ENCODE measurements at places on chromosomes 2 and 18.

DNA sequence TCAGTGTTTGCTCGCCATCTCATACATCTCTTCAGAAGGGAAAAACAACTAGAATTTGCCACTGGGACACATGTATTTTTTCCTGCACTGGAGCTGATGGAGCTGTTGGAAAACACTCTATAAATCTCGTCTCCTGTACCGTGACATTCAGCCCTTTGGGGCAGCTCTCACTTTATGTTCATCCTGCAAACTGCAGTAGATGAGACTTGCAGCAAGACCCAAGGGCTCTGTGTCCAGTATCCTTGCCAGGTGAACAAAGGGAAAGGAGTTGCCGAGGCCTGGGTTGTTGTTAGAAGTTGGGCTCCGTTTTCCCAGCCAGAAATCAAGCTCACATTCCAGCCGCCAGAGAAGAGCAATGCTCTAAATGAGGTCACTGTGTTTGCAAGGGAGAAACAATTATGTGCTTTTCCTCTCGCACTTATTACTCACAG lies 285.1 kb downstream of the SLC4A3 start:
- DNase-seq: no peak

DNA sequence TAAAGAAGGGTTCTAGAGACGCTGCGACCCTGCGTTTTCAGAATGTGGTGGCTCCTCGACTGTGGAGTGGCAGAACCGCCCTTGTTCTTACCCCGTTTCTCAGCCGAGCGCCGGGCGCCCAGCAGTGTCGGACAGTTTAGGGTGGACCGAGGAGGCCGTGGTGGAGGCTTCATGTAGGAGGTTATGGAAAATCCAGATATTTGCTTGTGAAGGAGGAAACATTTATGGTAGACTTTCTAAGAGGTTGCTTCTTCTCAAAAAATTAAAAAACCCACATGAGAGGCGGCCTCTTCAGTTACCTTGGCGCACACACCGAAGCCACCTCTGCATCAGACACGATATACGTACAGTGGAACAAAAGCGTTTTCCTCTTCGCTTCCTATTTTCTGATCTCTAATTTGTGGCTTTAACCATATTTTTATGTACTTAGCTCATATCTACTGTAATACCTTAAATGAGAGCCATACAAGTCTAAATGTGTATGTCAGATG lies 120.8 kb downstream of the NFATC1 start:
- peak; percentile 42 for DNase-seq

GRCh38 chr18:76018210-76018609 lies 476.8 kb downstream of the ZNF516 start:
- no peak for DNase-seq

DNA sequence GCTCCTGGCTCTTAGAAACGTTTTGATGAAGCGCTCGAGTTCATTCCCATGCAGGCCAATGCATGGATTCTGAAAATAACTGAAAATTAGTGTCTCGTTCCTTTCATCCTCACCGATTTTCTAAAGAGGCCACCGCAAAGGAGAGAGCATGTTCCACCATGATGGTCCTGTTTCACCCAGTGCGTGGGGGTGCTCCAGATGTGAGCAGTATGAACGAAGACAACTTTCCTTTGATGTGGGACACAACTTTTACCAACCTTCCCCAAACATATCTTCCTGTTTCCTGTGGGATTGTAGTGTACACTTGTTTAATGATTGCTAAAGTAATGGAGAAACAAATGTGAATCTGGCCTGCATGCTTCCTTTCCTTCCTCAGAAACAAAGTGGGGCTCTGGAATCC lies 114.5 kb downstream of the PRPF40A start:
- no peak for DNase-seq

- no peak for DNase-seq
These were observed 388.1 kb upstream of the KLHL29 start for GRCh38 chr2:22996911-22997310.

- no peak for DNase-seq
These were observed 97.8 kb upstream of the SMIM21 start for GRCh38 chr18:75525331-75525730.

DNA sequence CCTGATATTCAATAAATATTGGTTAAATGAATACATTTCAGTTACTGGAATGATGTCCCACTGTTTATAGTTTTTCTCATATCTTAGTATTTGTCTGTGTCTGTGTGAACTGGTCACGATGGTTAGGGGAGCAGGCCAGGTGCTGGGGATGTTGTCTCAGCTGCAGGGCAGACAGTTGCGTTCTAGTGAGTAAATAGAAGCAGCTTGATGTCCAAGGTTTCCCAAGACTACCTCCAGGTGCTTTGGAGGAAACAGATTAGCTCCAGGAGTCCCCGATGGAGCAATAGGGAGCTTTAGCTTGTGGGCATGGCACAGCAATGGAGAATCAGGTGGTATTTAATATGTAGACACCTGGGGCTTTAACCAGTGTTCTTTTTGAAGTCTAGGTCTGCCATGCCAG lies 75.5 kb downstream of the GULP1 start:
- DNase-seq: no peak

- no peak for DNase-seq
These were observed 352.6 kb upstream of the POU3F3 start for GRCh38 chr2:104501342-104501741.

DNA sequence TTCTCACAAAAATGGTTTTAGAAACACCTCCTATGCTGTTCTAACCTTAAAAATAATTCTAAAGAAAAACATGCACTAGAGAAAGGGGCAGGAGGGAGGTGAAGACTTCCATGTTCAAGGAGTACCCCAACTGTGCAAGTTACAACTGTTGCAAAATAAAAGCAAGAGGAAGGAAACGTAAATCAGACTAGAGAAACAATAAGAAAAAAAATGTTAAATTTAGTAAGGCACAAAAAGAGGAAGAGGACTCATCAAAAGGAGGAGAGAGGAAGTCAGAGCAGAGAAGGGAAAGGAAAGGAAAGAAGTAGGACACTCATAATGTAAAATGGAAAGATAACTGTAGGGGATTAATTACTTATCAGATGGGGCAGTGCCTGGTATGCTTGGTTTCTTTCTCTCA lies 34.1 kb downstream of the RAPH1 start:
- DNase-seq: no peak

DNA sequence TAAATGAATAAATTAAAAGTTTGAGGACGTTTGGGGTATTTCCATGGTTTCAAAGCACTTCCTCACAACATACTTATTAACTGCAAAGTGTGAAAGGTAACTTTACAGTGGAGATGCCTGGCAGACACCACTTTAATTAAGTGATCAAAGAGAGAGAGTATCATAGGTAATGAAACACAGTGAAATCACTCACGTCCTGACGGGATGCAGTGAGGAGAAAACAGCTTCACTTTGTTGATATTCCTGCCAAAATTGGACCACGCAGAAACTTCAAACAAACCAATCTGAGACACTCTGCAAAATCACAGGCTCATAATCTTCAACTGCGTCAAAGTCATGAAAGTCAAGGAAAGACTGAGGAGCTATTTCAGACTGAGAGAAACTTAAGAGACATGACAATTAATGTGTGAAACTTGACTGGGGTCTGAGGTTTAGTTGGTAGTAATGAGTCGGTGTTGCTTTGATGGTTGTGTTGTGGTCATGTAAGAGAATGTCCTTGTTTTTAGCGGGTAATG lies 66.0 kb upstream of the ITGB6 start:
- peak; percentile 48 for DNase-seq

- DNase-seq: no peak
These were observed 99.0 kb downstream of the AGAP1 start for GRCh38 chr2:235592836-235593235.

- DNase-seq: no peak
These were observed 45.8 kb upstream of the HAAO start for GRCh38 chr2:42838133-42838532.

DNA sequence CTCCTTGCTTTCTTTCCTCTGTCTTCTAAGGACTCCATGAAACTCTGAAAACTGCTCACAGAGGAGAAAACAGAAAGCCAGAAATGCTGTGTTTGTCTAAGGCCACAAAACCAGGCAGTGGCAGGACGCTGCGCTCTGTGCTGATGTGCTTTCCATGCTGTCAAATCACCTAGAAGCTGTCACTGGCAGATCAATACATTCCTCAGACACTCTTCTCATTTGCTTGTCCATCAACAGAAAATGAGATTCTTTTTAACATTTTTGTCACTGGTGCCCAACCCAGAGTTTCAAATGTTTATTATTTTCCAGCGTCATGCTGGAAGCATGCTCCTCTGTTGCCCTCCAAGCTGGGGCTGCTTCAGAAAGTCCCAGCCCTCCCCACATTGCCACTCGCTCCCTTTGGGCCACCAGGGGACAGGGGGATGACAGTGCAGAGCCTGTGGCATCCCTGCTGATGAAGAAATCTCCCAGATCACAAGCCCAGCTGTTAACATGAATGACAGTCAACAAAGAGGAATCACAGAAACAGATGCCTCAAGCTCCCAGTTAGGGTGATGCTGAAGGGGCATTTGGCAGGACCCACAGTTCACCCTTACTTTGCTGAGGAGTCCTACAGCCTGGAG lies 117.5 kb upstream of the MEIS1 start:
- DNase-seq: no peak

- DNase-seq: peak; percentile 93
These were observed 98.7 kb downstream of the PLB1 start for GRCh38 chr2:28594332-28595108.

Data from activated CD8-positive, alpha-beta T cell treated with anti-CD3 and anti-CD28 coated beads for 36 hours (primary cell).